Fibroblast of lung (primary cell): ENCODE measurements at places on chromosomes 5 and 9. TPM values are rescaled to one million over a fixed set of nuclear protein-coding genes. Genes with fewer than 3 reads are reported as not detected.

Gene MSX2
- 1.0 and 1.3 TPM in 2 replicates for total RNA-seq

Gene SLC23A1
- total RNA-seq: not detected in 2 replicates

Gene TLN1
- 214 and 405 TPM in 2 replicates for total RNA-seq

Gene EGFL7
- 6.2 and 7.9 TPM in 2 replicates for total RNA-seq

Gene DEPDC1B
- 2.1 and 2.5 TPM in 2 replicates for total RNA-seq

Gene SLC34A1
- total RNA-seq: not detected in 2 replicates

Gene ZBED3
- 1.0 and 1.7 TPM in 2 replicates for total RNA-seq

Gene GPR151
- total RNA-seq: not detected in 2 replicates

Gene SHB
- total RNA-seq: 12.6 and 13.9 TPM in 2 replicates

DNA sequence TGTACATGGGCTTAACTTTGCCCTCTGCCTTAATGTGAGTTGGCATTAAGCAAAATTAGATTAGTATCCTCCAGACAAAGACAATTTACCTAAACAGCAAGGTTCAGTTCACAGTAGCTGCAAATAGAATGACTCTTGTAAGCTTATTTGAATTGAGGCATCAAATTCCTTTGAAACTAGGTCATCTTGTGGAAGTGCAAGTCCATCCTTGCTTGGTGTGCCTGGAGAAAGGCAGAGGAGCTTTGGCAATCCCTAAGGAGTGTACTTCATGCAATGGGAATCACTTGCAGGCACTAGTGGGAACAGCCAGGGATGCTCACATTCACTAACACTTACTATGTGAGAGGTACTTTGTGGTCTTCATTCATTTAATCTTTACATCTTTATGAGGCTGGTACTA is 118.3 kb downstream of the DRD1 start:
- peak; percentile 67 for DNase-seq

- no peak for DNase-seq
Measured at GRCh38 chr9:114908104-114908622, 22.2 kb downstream of the TNFSF8 start.

GRCh38 chr9:83130541-83130940 is 67.6 kb upstream of the RASEF start:
- DNase-seq: peak; percentile 73

DNA sequence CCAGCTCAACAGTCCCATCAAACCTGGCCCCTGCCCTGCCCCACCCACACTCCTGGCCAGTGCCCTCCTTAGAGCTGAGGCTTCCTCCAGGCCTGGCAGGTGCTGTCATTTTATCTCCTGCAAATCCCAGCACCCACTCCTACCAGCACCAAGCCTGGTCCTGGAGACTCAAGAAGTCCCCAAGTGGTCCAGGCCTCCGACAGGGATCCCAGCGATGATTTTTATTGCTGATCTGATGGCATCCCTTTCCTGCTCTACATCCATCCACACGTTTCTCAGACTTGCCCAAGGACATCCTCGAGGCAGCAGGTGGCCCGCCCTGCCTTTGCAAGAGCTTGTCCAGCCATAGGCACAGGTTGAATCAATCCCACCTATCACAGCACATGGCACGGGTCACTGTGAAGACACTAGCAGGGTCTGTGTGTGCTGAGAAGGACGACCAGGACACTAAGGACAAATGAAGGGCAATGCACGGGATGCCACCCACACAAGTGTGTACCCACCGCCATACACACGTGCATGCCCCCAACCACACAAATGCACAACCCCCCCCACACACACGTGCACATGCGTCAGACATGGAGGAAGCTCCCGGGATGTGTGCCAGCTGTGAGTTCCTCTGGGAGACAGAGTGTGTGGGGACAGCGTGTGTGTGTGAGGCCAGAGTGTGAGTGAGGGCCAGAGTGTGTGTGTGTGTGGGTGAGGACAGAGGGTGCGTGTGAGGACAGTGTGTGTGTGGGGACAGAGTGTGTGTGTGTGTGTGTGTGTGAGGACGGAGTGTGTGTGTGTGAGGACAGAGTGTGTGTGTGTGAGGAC is 62.4 kb upstream of the UBAC1 start:
- DNase-seq: peak; percentile 27

DNA sequence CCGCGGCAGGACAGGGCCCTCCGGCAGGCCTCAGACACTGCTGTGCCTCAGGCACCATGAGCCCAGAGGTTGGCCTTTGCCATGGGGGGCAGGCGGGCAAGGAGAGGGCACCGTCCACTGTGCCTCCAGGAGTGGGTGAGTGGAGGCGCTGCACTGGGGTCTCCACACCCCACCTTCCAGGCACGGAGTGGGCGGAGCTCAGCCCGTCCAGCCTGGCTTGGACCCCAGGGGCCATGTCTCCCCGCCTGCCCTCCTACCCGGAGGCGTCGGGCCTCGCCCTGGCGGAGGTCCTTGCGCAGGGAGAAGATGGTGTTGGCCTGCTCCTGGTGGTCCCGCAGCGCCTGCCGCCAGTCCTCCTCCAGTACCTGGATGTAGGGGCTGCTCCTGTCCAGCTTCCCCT is 3.4 kb downstream of the CARD9 start:
- DNase-seq: no peak

DNA sequence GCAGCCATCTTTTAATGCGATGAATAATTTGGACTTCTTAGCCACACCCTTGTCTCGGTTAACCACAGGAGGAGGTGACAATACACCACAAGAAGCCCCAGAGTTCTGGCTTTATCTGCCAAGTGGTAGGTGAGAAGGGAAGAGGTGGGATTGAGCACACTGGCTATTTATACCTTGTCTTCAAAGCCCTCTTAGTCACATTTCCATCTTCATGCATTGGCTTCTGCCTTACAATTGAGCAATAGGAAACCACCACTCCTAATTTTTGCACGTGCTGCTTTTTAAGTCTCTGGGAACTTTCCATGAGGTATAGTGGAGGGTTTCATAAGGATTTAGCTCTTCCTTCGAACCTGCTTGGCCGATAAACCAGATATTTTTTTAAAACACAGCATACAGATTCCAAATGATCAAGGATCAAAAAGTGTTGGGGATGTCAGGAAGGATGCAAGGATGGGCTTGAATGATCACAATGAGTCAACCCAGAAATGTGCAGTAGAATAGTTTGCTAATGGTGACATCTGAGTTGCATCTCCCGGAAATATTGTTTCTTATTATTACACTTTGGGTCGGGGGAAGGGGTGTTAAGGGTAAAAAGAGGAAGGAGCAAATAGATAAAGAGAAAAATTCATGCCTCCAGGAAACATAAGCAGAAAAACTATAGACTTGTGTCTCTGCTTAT is 25.5 kb downstream of the PLAC8L1 start:
- peak; percentile 13 for DNase-seq

GRCh38 chr5:167296661-167297060 is 994.8 kb upstream of the WWC1 start:
- DNase-seq: no peak

DNA sequence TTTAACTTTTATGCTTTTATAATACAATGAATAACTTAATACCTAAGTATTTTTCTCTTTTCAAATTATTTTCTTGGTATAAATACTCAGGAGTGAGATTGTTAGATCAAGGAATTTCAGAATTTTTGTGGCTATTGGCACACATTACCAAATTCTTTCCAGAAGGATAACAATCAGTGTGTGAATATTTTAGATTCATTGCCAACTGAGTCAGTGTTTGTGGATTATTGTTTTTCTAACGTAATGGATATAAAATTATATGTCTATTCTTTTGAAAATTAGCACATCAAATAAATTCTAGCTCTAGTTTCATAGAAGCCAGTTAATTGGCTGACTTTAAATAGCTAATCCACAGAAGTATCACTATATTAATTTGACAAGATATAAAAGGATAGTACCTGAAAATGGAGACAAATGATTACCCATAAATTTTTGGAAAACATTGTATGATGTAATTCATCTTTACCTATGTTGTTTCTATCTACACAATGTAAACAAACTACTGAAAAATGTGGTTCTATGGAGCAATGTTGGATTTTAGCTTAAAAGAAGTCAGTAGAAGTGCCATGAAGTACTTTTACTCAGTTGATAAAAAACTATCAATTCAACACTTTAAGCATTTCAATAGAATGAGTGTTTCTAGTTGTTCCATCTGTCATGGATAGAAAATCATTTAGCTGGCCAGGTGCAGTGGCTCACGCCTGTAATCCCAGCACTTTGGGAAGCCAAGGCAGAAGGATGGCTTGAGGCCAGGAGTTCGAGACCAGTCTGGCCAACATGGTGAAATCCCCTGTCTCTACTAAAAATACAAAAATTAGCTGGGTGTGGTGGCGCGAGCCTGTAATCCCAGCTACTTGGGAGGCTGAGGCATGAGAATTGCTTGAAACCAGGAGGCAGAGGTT is 185.1 kb downstream of the ADAMTSL1 start:
- DNase-seq: peak; percentile 84

DNA sequence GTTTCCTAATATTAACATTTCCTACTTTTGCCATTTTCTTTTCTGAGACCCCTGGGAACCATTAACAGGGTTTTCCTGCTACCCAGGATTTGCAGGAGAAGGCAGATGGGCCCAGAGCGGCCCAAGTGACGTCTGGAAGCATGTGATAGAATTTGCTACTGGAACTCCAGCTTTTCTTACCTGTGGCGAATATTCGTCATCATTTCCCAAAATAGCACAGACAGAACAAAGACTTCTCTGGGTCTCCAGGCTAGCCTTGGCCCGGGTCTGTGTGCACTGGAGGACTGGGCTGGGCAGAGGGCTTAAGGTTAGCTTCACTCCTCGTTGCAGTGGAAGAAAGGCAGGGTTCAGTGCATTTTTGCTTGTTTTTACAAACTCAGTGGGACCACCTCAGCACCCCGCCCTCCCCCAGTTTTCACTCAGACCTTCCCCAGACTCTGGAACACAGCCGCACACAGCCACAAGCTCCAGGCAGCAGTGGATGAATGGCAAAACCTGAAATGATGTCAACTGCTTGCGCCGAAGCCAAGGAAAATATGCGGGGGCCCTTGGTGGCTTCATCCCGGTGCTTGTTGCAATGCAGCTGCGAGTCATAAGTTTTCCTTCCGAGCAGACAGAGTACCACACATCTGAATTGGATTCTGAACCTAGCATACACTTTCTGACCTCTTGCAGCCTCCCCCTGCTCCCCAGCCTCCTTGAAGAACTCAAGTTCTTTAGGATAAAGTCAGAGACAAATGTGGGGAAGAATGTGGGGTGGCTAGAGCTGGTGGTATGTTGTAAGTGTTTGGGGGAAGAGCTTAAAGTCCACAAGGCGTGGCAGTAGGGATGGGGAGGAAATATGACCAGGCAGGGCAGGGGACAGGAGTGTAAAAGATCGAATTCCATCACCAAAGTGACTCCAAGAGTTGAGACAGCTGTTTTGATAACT is 586.0 kb downstream of the CCDC171 start:
- DNase-seq: peak; percentile 99

DNA sequence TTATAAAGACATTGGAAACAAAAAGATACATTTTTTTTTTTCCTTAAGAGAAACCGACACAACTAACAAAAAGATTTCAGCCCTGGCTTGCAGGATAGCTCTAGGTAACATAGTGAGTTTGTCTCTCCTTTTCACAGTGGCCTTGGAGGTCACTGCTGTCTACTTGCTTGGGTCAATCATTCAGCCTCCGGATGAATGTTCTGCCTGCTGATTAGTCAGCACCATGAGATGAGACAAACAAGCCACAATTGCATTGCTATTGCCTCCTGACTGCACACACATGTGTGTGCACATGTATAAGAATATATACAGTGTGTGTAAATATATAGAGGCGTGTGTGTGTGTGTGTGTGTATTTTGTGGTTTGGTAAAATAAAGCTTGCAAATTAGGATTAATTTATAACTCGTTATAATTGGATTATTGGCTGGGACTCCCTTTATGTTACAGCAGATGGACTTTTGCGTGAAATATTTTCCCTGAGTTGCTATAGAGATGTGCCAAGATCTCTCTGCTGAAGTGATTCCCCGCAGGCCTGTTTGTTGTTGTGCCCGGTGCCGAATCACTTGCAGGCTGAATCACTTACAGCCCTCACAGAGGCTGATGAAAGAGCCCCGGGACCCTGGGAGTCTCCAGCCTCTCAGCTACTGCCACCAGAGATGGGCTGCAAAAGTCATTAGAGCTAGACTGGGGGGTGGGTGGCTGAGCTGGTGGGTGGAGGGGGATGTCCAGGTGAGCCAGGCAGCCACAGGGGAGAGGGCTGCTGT is 161.2 kb downstream of the FGF18 start:
- DNase-seq: peak; percentile 78

DNA sequence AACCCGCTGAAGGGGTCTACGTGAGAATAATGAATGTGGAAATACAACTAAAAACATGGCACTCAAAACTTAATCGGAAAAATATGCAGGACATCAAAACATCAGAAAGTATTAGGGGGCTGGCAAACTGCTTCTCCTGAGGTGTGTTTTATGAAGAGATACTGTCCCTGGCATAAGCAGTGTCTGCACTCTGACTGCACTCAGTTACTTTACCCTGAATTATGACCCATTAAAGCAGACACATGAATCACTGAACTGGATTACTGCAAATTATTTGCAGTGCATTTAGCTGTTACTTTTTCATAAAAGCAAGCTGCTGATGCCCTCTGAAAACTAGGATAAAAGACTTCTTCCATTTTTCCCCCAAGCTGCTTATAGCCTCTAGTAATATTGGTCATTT is 164.9 kb downstream of the AP3B1 start:
- DNase-seq: no peak

- no peak for DNase-seq
Measured at GRCh38 chr5:120910629-120911028, 446.5 kb downstream of the PRR16 start.

GRCh38 chr9:27924502-27924901 is 351.2 kb upstream of the C9orf72 start:
- DNase-seq: no peak
